Brain pericyte (primary cell): ENCODE measurements at places on chromosomes 11 and 22.

GRCh38 chr11:107043242-107044006, 25.1 kb upstream of the GUCY1A2 start:
- DNase-seq, result peak; percentile 66

GRCh38 chr11:79937676-79938334, 497.0 kb upstream of the TENM4 start:
- peak; percentile 6 for DNase-seq

- no peak for DNase-seq
Measured at GRCh38 chr11:27139742-27140367, 99.2 kb downstream of the BBOX1 start.

- no peak for DNase-seq
Measured at GRCh38 chr11:10844796-10845195, 13.1 kb downstream of the ZBED5 start.

DNA sequence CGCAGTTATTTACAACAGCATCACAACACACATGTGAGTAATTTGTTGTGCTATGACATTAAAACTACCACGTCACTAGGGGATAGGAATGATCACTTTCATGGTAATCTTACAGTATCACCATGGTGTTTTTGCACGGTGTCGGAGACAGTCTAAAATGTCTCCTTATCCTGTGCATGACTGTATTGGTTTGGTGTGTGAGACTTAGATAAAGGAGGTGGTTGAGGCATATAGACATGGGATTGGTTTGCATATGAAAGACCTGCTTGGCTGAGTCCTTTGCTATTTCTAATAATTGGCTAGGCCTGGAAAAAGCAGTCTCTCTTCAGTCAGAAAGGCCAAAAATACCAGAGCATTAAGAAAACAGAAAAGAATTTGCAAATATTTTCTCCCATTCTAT, 30.2 kb downstream of the MSANTD4 start:
- no peak for DNase-seq

- no peak for DNase-seq
Measured at GRCh38 chr11:113841691-113842090, 33.7 kb downstream of the USP28 start.

GRCh38 chr22:19527861-19528417, 3.7 kb upstream of the CLDN5 start:
- no peak for DNase-seq

DNA sequence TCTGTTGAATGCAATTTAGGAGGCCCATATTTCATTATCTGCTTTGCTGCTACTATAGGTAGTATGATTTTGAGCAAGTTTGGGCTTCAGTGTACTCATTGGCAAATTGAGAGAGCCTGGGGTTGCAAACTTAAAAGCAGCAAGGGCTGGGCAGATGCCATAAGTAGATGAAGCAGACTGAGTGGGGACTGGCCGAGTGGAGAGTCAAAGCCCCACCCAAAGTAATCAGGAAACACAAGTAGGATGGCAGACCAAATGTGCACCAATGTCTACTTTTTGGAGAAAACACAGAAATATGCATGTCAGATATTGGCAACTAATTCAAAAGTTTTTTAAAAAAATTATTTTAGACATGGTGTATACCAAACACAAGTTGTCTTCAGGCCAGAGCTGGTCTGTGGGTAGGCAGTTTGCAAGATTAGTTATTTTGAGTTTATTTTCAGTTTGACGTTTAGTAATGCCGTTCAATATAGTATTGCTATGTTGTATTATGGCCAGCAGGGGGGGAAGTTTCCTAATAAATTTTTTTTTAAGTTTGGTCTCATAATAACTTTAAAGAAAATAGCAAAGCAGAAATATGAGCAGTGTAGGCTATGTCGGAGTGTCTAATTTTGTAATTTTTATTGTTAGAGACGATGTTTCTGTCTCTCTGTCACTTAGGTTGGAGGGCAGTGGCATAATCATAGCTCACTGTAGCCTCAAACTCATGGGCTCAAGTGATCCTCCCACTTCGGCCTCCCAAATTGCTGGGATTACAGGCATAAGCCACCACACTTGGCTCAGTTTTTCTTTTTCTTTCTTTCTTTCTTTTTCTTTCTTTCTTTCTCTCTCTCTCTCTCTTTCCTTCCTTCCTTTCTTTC, 105.1 kb downstream of the HIPK3 start:
- no peak for DNase-seq

- no peak for DNase-seq
Measured at GRCh38 chr11:112163875-112164685, at the start of gene IL18. Gene IL18, minus strand, starts transcription at chr11:112164094. Its CDS starts 9,041 bp downstream, at chr11:112155053.

GRCh38 chr22:38984224-38984623, 2.1 kb downstream of the APOBEC3B start:
- no peak for DNase-seq

DNA sequence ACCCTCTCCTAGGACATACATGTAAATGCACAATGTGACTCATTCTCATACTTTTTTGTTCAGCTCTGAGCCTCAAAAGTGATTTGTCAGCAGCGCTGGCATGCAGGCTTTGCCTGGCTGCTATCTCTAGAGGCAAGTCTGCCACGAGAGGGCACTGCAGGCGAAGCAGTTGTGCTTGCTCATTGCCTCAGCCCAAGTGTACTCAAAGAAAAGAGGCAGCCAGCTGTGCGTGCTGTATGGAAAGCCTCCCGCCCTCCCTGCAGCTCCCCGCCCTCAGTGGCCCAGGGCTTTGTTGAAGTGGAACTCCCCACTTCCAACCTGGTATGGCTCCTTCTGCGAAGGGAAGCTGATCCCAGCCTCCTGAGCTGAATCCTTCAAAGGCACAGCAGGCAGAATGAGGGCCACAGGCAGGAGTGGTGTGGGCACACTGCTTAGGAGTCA, 16.3 kb downstream of the SDHAF2 start:
- peak; percentile 89 for DNase-seq

DNA sequence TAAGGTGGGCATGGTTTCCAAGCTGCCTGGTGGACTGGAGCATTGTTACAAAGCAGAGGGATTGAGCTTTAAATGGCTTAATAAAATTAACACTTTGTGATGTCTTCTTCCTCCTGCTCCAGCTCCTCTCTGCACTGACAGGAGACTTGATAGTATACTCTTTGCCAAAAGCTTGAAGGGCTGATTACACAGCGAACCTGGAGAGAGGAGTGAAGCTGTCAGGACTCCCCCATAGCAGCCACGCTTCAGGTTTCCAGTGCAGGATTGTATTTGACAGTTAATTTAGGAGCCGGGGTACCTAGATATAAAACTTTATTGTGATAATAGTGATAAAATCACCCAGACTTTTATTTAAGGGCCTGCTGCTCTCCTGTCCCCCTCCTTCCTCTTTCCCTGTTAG, 50.0 kb downstream of the TRIM44 start:
- no peak for DNase-seq

DNA sequence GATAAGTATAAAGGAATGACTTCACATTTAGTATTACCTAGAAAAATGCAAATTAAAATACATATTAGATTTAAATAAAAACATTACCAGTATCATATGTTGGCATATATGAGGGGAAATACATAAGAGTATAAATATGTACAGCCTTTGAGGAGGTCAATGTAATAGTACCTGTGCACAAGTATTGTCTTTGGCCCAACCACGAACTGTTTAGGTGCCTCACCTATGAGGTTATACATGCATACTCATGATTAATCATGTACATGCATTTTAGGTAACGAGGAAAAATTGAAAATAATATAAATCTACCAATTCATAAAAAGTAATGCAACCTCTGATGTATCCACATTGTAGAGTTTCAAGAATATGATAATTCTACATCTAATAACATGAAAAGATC, 909.8 kb downstream of the METTL15 start:
- no peak for DNase-seq

GRCh38 chr11:12473381-12473780, 96.0 kb downstream of the PARVA start:
- DNase-seq, result no peak

- no peak for DNase-seq
Measured at GRCh38 chr11:28289444-28289843, 181.3 kb downstream of the METTL15 start.

GRCh38 chr11:16596231-16596630, 142.2 kb upstream of the C11orf58 start:
- no peak for DNase-seq

GRCh38 chr11:923691-924405, 1.8 kb upstream of the AP2A2 start:
- no peak for DNase-seq

- no peak for DNase-seq
Measured at GRCh38 chr11:75478783-75479596, 46.0 kb upstream of the KLHL35 start.

GRCh38 chr11:122791411-122791810, 46.9 kb upstream of the CRTAM start:
- DNase-seq, result no peak

- no peak for DNase-seq
Measured at GRCh38 chr11:66851698-66852465, 5.0 kb upstream of the LRFN4 start.

GRCh38 chr22:48907591-48907990, 920.1 kb downstream of the BRD1 start:
- DNase-seq, result no peak

DNA sequence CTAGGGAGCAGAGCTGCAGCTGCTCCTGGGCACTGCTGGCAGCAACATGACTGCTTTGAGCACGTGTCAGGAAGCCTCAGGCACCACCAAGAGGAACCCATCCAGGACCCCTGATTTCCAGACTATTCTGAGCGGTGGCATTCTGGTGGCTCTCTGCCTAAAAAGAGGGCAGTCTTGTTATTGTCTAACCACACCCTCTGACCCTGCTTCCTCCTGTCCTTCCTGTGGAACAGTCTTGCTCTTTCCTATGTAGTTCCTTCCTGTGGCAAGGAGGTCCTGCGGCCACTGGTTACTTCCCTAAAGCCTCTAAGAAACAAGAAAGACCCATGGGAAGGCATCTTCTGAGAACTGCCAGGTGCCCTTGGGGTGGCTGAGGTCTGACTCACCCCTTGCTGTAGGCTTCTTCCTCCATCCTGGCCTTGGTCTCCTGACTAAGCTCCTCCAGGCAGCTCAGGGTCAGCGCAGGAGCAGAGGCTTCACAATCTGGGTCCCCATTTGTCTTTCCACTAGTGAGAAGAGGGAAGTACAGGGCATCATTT, 13.1 kb upstream of the LYVE1 start:
- no peak for DNase-seq

- no peak for DNase-seq
Measured at GRCh38 chr11:71255800-71256479, 3.6 kb upstream of the SHANK2 start.
